ENCODE measurements at places on chromosomes 1 and 21. TPM values are rescaled to one million over a fixed set of nuclear protein-coding genes. Genes with fewer than 3 reads are reported as not detected.

GRCh38 chr21:39518055-39518846 lies 66.5 kb downstream of the SH3BGR start:
- no peak for DNase-seq

GRCh38 chr1:223732993-223733798 lies 20.9 kb downstream of the CAPN2 start:
- DNase-seq = no peak

- DNase-seq = no peak
Observed at GRCh38 chr1:119055568-119055967, 67.4 kb upstream of the TBX15 start.

DNA sequence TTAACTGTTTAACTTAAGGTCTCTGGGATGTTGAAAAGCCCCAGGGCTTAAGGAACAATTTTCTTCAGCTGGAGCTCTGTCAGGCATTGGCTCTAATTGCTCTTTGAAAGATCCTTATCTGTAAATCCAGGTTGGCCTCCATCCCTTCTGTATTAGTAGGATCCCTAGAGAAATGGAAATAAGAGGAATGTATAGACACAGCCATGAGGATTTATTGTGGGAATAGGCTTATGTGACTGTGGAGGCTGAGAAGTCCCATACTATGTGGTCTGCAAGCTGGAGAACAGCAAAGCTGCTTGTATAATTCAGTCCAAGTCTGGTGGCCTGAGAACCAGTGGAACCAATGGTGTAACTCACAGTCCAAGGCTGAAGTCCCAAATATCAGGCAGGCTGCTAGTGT lies 47.6 kb upstream of the VAV3 start:
- no peak for DNase-seq

The ZNF697 gene
- 21.0 TPM for total RNA-seq

The C8A gene
- total RNA-seq = not detected

Measured in dorsolateral prefrontal cortex (tissue), 122 donors.